ENCODE measurements at places on chromosomes 1 and 21.

DNA sequence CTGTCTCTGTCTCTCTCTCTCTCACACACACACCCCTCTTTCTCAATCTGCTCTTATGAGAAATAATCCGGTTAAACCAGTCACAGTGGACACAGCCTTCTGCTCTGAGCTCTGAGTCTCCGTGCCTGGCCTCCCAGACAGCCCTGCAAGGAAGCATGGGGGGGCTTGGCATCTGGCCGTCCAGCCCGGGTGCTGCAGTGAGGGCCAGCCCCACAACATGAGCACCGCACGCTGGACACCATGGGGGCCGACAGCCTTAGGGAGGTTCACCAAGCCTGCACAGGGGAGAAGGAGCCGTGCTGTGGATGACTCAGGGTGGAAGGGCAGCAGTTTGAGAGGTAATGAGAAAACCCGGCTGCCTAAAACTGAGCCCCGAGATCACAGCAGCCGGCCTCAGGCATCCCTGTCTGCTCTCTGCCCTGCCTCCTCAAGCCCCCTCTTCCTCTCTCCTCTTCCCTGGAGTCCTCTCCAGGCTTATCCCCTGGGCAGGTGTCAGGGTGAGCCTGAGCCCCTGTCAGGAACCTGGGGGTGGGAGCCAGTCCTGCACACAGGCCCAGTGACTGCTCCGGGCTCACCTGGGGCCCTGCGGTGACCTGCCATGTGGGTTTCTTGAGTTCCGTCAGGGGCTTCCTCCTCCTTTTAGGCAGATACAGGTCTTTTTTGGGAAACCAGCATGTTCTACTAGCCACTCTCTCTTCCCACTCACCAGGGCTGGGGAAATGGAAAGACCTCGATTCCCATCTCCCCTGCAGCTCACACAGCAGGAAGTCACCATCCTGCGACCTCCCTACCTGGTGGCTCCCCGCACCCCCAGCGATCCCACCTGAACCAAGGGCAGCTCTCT lies 92.8 kb downstream of the ITPKB start:
- DNase-seq = no peak

- peak; percentile 90 for DNase-seq
Observed at GRCh38 chr1:234478152-234478480, 863 bp downstream of the TARBP1 start.

GRCh38 chr21:41582866-41583265 lies 74.9 kb upstream of the TMPRSS2 start:
- no peak for DNase-seq

DNA sequence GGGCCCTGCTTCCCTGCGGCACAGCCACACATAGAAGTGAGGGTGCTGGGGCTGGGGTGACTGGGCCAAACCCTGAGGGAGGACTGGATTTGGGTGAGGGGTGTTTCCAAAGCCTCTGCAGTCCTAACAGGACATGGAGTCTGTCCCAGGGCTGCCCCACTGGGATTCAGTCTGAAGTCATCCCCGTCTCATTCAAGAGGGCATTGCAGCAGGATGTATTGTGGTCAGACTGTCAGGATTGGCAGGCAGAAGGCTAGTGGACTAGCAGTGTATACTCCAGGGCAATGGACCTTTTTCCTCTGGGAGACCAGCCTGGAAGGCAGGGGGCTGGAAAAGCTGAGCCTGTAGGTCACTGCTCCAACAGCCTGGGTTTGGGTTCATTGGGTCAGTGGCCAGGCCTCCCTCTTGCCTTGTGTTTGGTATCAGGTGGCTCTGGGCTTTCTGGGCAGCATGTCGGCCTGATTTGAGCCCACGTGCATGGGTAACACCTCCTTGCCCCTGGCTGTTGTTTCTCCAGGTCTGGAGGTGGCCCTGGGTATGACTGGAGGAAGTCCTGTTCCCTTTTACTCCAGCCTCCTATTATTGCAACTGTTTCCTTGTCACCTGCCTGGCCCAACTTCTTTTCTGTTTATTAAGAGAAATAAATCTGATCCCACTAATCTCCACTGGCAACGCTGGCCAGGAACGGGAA lies 41.0 kb upstream of the SYNC start:
- DNase-seq = no peak

DNA sequence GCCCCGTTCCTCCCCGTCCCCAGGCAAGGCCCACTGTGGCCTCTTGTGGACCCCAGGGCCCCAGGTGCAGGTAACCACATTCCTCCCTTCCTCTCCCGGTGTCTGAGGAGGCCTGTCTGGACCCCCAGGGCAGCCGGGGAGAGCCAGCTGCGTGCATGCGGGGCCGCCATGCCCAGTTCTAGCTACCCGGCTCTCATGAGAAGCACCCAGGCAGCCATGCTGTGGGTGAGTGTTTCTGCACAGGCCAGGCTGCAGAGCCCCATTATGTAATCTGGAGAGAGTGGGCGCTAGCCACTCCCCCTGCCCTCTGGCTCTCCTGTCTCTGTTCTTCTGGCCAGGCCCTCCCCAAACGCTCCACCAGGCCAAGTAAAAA lies 18.4 kb upstream of the PLEKHG5 start:
- peak; percentile 22 for DNase-seq
